Activated T-helper 2 cell treated with anti-CD3 and anti-CD28 coated beads, Interferon-gamma antibody, Interleukin-2, Interleukin-4, amounts not matched to agents 10 μg/mL and 5 μg/mL and 100 μg/mL, durations not matched to agents 14 hours and 24 hours and 36 hours (primary cell): ENCODE measurements at places on chromosomes 7 and 10.

GRCh38 chr7:134690016-134690415, 43.4 kb downstream of the BPGM start:
- H3K36me3 ChIP-seq = no peaks in the 10 kb centered on the region
- no peak for DNase-seq
- H3K27me3 ChIP-seq = no peaks in the 10 kb centered on the region
- H3K4me3 ChIP-seq = no peak overlapping the region

DNA sequence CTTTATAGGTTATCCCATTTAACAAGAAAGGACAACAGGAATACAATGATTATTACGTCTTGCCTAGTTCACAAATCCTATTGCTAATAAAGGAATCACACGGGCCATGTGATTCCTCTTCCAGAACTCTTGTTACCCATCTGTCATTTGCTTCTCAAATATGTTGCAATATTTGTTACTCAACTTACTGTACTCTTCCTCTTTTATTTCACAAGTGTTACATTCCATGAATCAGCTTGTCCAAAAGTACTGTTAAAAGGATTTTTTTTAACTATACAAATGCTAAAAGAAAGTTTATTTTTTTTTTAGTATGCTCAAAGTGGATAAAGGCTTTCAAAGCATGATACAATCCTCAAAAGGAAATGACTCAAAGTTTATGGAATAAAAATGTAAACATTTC, 3.9 kb upstream of the CD36 start:
- no peaks in the 10 kb centered on the region for H3K36me3 ChIP-seq
- H3K27me3 ChIP-seq = no peaks in the 10 kb centered on the region
- H3K4me1 ChIP-seq = no peaks in the 10 kb centered on the region
- no peak for DNase-seq

- no peak overlapping the region for H3K4me3 ChIP-seq
- H3K4me1 ChIP-seq = peaks cover 8% of the 10 kb centered on the region
- DNase-seq = no peak
- H3K36me3 ChIP-seq = peaks cover 3% of the 10 kb centered on the region
- no peak overlapping the region for H3K27ac ChIP-seq
Measured at GRCh38 chr7:117186218-117187010, 136.4 kb downstream of the WNT2 start.

DNA sequence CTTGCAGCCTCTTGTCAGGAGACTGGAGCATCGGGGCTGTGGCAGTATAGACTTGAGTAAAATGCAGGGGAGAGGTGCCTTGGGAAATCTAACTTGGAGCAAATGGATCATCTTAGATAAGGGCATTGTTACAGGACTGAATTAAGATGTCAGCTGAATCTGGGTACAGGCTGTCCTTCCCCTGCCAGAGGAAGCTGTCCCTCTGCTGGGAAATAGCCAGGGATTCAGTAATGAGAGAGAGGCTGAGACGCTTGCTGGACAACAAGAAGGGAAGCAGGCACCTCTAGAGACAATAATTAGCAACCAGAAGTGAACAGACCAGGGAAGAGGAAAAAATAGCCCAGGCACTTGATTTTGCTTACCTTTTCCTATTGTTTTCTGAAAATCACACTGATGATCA, 20.7 kb upstream of the RAPGEF5 start:
- no peaks in the 10 kb centered on the region for H3K36me3 ChIP-seq
- H3K27ac ChIP-seq = no peak overlapping the region
- H3K4me1 ChIP-seq = no peaks in the 10 kb centered on the region
- no peak overlapping the region for H3K4me3 ChIP-seq
- H3K27me3 ChIP-seq = peaks cover 19% of the 10 kb centered on the region

DNA sequence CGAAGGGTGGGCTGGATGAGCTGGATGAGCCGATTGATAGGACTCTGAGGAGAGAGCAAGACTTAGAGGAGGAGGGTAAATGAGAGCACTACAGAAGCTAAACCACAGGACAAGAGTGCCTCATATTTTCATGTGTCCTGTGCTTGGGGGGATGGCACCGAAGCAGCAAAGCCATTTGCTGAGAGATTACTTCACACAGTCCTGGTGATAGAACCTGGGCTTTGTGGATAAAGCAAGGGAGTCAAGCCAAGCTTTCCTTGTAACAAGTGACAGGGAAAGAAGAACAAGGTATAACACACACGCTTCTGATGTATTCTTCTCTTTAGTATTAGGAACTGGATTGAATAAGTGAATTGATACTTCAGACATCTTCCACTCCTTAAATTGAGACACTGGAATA, 253.7 kb downstream of the ANKRD7 start:
- no peaks in the 10 kb centered on the region for H3K4me1 ChIP-seq
- H3K27ac ChIP-seq = no peak overlapping the region
- H3K4me3 ChIP-seq = no peak overlapping the region
- no peaks in the 10 kb centered on the region for H3K36me3 ChIP-seq
- no peaks in the 10 kb centered on the region for H3K27me3 ChIP-seq

DNA sequence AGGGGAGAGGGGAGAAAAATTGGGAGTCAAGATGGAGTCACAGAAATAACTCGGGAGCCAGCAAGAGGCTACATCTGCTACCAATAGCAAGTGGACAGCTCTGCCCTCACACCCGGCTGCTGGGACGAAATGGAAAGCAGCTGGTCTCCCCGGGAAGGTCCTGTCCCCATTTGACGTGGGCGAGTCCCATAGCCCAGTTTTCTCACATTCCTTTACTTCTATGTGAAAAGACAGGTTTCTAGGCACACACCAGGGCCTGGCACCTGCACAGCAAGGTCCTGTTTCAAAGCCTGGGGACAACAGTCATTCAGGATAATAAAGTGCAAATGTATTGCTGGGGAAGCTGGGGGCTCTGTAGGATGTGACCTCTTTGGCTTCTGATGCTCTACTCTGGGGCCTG, 162.6 kb downstream of the OAT start:
- H3K4me3 ChIP-seq = no peak overlapping the region
- H3K4me1 ChIP-seq = no peaks in the 10 kb centered on the region
- no peak overlapping the region for H3K27ac ChIP-seq
- DNase-seq = no peak
- H3K36me3 ChIP-seq = no peaks in the 10 kb centered on the region
- H3K27me3 ChIP-seq = no peaks in the 10 kb centered on the region

GRCh38 chr7:82700741-82701140, 257.2 kb upstream of the CACNA2D1 start:
- no peak overlapping the region for H3K4me3 ChIP-seq
- no peaks in the 10 kb centered on the region for H3K36me3 ChIP-seq
- no peaks in the 10 kb centered on the region for H3K27me3 ChIP-seq
- no peak for DNase-seq

GRCh38 chr10:72010234-72010973, 46.2 kb downstream of the CHST3 start:
- no peak overlapping the region for H3K27ac ChIP-seq
- H3K4me3 ChIP-seq = no peak overlapping the region
- no peaks in the 10 kb centered on the region for H3K36me3 ChIP-seq
- DNase-seq = no peak
- H3K4me1 ChIP-seq = no peaks in the 10 kb centered on the region
- no peaks in the 10 kb centered on the region for H3K27me3 ChIP-seq
